ENCODE measurements at places on chromosomes 7 and 10.

GRCh38 chr10:26157734-26158133, 58.8 kb upstream of the GAD2 start:
- H3K4me1 ChIP-seq, result no peaks in the 10 kb centered on the region
- no peak for DNase-seq
- H3K36me3 ChIP-seq, result no peaks in the 10 kb centered on the region
- no peaks in the 10 kb centered on the region for H3K27me3 ChIP-seq
- H3K27ac ChIP-seq, result no peak overlapping the region
- H3K4me3 ChIP-seq, result no peak overlapping the region

DNA sequence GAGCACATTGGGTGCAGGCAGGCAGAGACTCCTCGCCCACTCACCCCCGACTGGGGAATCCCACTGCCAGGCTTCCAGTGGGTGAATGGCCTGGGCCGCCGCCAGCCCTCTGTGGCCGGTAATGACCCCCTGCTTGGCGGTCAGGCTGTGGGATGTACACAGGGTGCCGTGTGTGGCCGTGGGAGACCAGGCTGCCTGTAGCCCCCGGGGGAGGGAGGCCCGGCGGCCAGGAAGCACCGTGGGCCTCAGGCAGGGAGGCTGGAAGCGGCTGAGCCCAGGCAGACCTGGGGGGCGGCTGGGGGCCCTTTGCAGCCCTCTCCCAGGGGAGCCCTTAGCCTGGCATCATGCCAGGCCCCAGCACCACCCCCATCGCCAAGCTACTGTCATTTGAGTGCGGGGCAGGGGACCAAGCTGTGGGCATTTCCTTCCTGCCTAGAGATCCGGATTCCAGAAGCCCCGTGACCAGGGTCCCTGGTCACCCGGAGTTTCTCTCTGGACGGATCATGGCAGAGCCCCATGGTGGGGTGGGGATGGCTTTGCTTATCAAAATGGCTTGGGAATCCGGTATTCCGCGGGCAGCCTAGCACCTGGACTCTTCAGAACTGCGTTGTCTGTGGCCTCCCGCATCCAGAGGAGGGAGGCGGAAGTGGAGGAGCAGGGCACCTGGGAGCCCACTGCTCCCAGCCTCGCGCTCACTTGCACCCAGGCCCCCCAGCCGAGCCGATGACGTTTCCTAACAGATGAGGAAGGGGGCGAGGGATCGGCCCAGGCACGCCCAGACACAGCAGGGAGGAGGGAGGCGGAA, 1.1 kb downstream of the TTYH3 start:
- H3K27me3 ChIP-seq, result peaks cover 1% of the 10 kb centered on the region
- peaks cover 17% of the 10 kb centered on the region for H3K4me1 ChIP-seq
- no peaks in the 10 kb centered on the region for H3K36me3 ChIP-seq
- peak; percentile 81 for DNase-seq

- no peak overlapping the region for H3K27ac ChIP-seq
- peak; percentile 59 for DNase-seq
- H3K4me3 ChIP-seq, result no peak overlapping the region
- no peaks in the 10 kb centered on the region for H3K4me1 ChIP-seq
- H3K36me3 ChIP-seq, result no peaks in the 10 kb centered on the region
- H3K27me3 ChIP-seq, result no peaks in the 10 kb centered on the region
These were observed 33.1 kb upstream of the NEUROD6 start for GRCh38 chr7:31373337-31374289.

- H3K36me3 ChIP-seq, result no peaks in the 10 kb centered on the region
- H3K27me3 ChIP-seq, result no peaks in the 10 kb centered on the region
- no peaks in the 10 kb centered on the region for H3K4me1 ChIP-seq
- H3K27ac ChIP-seq, result no peak overlapping the region
- DNase-seq, result no peak
These were observed 161.1 kb downstream of the RPS24 start for GRCh38 chr10:78194539-78195402.

DNA sequence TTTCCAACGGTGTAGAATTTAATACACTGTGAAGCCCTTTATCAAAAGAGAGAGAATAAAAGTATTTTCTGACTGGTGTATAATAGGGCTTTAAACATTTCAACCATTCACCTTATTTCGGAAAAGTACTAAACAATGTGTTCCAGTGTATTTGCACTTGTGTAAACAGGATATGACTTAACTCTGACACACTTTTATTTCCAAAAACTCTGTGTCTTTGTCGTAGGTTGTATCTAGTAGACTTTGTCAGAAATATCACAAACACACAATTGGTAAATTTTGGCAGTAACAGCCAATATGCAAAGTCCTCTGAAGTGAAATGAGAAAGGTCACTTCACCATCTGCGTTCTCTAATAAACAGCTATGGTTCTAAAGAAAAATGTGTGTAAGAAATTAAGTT, 10.3 kb upstream of the TSPAN13 start:
- H3K4me3 ChIP-seq, result no peak overlapping the region
- H3K27me3 ChIP-seq, result peaks cover 2% of the 10 kb centered on the region
- DNase-seq, result no peak

GRCh38 chr10:21722209-21722608, 188.2 kb downstream of the MLLT10 start:
- H3K27ac ChIP-seq, result no peak overlapping the region
- no peak overlapping the region for H3K4me3 ChIP-seq
- no peak for DNase-seq
- H3K36me3 ChIP-seq, result peaks cover 24% of the 10 kb centered on the region
- no peaks in the 10 kb centered on the region for H3K27me3 ChIP-seq

GRCh38 chr7:74030861-74031260, 2.9 kb downstream of the ELN start:
- H3K27ac ChIP-seq, result no peak overlapping the region
- peaks cover 6% of the 10 kb centered on the region for H3K4me1 ChIP-seq
- no peak for DNase-seq
- no peak overlapping the region for H3K4me3 ChIP-seq
- peaks cover 40% of the 10 kb centered on the region for H3K27me3 ChIP-seq

DNA sequence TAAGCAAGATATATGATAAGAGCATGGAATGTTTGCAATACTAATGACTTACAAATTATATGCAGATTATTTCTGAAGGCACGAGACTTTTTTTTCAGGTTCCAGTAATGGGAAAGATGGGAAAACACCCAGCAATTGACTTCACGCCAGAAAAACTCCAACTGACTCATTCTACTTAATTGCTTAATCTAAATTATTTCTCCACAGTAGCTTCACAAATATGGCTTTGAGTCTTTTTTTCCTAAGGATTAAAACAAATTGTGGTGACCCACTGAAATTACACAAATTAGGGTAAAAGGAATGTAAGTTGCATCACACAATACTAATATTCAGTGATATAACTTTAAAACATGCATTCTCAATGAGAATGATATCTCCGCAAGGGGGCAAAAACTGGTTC, 138.7 kb downstream of the GNAI1 start:
- no peaks in the 10 kb centered on the region for H3K27me3 ChIP-seq
- no peaks in the 10 kb centered on the region for H3K4me1 ChIP-seq
- no peaks in the 10 kb centered on the region for H3K36me3 ChIP-seq
- H3K27ac ChIP-seq, result no peak overlapping the region
- DNase-seq, result no peak

- H3K27ac ChIP-seq, result no peak overlapping the region
- peaks cover 3% of the 10 kb centered on the region for H3K27me3 ChIP-seq
- H3K36me3 ChIP-seq, result peaks cover 2% of the 10 kb centered on the region
- no peaks in the 10 kb centered on the region for H3K4me1 ChIP-seq
These were observed 56.7 kb downstream of the BMPR1A start for GRCh38 chr10:86813101-86813500.

DNA sequence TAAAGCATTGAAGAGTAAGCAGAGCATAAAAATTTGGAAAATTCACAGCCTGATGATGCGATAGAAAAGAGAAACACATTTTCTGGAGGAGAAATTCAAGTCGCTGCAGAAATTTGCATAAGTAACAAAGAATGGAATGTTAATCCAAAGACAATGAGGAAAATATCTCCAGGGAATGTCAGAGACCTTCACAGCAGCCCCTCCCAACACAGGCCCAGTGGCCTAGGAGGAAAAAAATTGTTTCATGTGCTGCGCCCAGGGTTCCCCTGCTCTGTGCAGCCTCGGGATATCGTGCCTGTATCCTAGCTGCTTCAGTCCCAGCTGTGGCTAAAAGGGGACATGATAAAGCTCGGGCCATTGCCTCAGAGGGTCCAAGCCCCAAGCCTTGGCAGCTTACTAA, 206.8 kb downstream of the TPK1 start:
- no peaks in the 10 kb centered on the region for H3K27me3 ChIP-seq
- no peak for DNase-seq
- H3K4me1 ChIP-seq, result no peaks in the 10 kb centered on the region
- no peak overlapping the region for H3K4me3 ChIP-seq

GRCh38 chr7:15594461-15594860, 32.6 kb upstream of the AGMO start:
- DNase-seq, result no peak
- no peak overlapping the region for H3K4me3 ChIP-seq
- no peaks in the 10 kb centered on the region for H3K27me3 ChIP-seq
- no peaks in the 10 kb centered on the region for H3K36me3 ChIP-seq
- no peak overlapping the region for H3K27ac ChIP-seq
- no peaks in the 10 kb centered on the region for H3K4me1 ChIP-seq

- H3K36me3 ChIP-seq, result peaks cover 24% of the 10 kb centered on the region
- H3K4me1 ChIP-seq, result peaks cover 2% of the 10 kb centered on the region
- H3K27me3 ChIP-seq, result no peaks in the 10 kb centered on the region
- no peak overlapping the region for H3K27ac ChIP-seq
- H3K4me3 ChIP-seq, result no peak overlapping the region
- no peak for DNase-seq
These were observed 74.4 kb downstream of the SEPTIN7 start for GRCh38 chr7:35875292-35875691.

GRCh38 chr7:26704786-26705185, 159.6 kb downstream of the SKAP2 start:
- H3K4me3 ChIP-seq, result no peak overlapping the region
- no peak overlapping the region for H3K27ac ChIP-seq
- peaks cover 22% of the 10 kb centered on the region for H3K27me3 ChIP-seq
- no peaks in the 10 kb centered on the region for H3K4me1 ChIP-seq
- no peaks in the 10 kb centered on the region for H3K36me3 ChIP-seq

GRCh38 chr7:78148166-78148894, 349.8 kb downstream of the PHTF2 start:
- no peak overlapping the region for H3K27ac ChIP-seq
- H3K4me3 ChIP-seq, result no peak overlapping the region
- no peak for DNase-seq
- H3K27me3 ChIP-seq, result peaks cover 6% of the 10 kb centered on the region
- H3K4me1 ChIP-seq, result no peaks in the 10 kb centered on the region
- H3K36me3 ChIP-seq, result no peaks in the 10 kb centered on the region

DNA sequence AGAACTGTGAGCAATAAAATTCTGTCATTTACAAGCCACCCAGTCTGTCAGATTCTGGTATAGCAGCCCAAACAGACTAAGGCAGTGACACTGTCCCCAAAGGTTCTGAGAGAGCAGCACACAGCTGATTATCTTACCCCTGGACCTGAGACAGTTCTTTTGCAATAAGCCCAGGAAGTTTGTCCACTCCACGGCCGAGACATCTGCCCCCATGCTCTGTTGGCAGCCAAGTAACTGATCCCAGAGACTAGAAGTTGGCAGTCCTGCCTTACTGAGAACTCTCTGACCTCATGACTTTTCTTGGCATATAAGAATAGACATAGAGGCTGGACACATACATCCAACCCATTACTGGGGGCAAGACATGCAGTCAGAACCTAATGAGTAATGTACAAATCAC, 243.0 kb upstream of the GRB10 start:
- no peaks in the 10 kb centered on the region for H3K36me3 ChIP-seq
- no peak overlapping the region for H3K27ac ChIP-seq
- no peak overlapping the region for H3K4me3 ChIP-seq
- no peaks in the 10 kb centered on the region for H3K27me3 ChIP-seq
- no peaks in the 10 kb centered on the region for H3K4me1 ChIP-seq

GRCh38 chr7:18157233-18157632, 129.6 kb upstream of the PRPS1L1 start:
- H3K4me3 ChIP-seq, result no peak overlapping the region
- no peak overlapping the region for H3K27ac ChIP-seq
- no peaks in the 10 kb centered on the region for H3K36me3 ChIP-seq

GRCh38 chr7:75039166-75039565, 34.4 kb downstream of the RCC1L start:
- peaks cover 2% of the 10 kb centered on the region for H3K4me1 ChIP-seq
- H3K27me3 ChIP-seq, result no peaks in the 10 kb centered on the region
- no peak for DNase-seq
- peaks cover 15% of the 10 kb centered on the region for H3K36me3 ChIP-seq

- no peak overlapping the region for H3K4me3 ChIP-seq
- no peak for DNase-seq
- no peak overlapping the region for H3K27ac ChIP-seq
- H3K36me3 ChIP-seq, result peaks cover 49% of the 10 kb centered on the region
- H3K27me3 ChIP-seq, result no peaks in the 10 kb centered on the region
- peaks cover 26% of the 10 kb centered on the region for H3K4me1 ChIP-seq
These were observed 49.3 kb downstream of the CCDC6 start for GRCh38 chr10:59857049-59857448.

DNA sequence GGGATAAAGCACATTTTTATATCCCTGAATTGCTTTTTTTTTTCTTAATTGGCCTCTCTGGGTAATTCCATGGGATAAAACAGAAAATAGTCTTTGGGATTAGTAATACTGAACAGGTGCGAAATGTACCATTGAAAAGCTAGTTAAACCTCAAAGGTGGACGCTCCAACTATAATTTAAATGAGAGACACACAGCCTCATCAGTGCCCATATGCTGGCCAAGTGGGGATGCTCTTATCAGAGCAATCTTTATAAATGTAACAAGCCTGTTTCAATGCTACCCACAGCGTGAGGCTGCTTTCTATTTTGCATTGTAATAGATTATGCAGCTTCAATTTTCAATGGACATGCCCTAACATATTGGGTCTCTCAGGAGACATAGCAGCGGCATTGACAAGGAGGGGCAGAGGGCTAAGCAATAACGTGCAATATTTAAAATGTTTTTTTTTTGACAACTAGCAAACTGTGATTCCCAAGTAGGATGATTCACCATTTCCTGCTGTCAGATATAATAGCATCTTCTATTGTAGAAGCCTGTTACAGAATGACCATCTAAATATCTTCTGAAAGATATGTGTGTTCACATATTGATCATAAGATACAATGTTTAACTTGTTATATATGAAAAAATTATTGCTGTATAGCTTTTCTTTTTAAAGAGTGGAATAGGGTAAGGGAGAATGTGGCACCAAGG, 91.3 kb upstream of the BET1 start:
- H3K27me3 ChIP-seq, result peaks cover 15% of the 10 kb centered on the region
- H3K4me3 ChIP-seq, result no peak overlapping the region
- no peaks in the 10 kb centered on the region for H3K36me3 ChIP-seq
- H3K27ac ChIP-seq, result no peak overlapping the region
- DNase-seq, result no peak
- H3K4me1 ChIP-seq, result no peaks in the 10 kb centered on the region

GRCh38 chr7:82080254-82080927, 310.5 kb upstream of the HGF start:
- H3K4me3 ChIP-seq, result no peak overlapping the region
- no peaks in the 10 kb centered on the region for H3K4me1 ChIP-seq
- no peaks in the 10 kb centered on the region for H3K36me3 ChIP-seq
- DNase-seq, result no peak
- H3K27me3 ChIP-seq, result no peaks in the 10 kb centered on the region
- no peak overlapping the region for H3K27ac ChIP-seq

- no peak overlapping the region for H3K4me3 ChIP-seq
- H3K36me3 ChIP-seq, result peaks cover 6% of the 10 kb centered on the region
- H3K27ac ChIP-seq, result no peak overlapping the region
- peaks cover 1% of the 10 kb centered on the region for H3K4me1 ChIP-seq
- H3K27me3 ChIP-seq, result no peaks in the 10 kb centered on the region
These were observed 67.5 kb downstream of the MAD1L1 start for GRCh38 chr7:2165239-2165609.

- H3K27ac ChIP-seq, result no peak overlapping the region
- H3K4me1 ChIP-seq, result peaks cover 4% of the 10 kb centered on the region
- DNase-seq, result no peak
- H3K36me3 ChIP-seq, result no peaks in the 10 kb centered on the region
- H3K27me3 ChIP-seq, result peaks cover 21% of the 10 kb centered on the region
These were observed 33.3 kb downstream of the OTUD1 start for GRCh38 chr10:23472181-23472580.

Measured in activated CD4-positive, alpha-beta T cell treated with anti-CD3 and anti-CD28 coated beads, Interleukin-2, amount 10 ng/mL, durations not matched to agents 24 days and 14 days (primary cell).